ENCODE measurements at places on chromosomes 11 and 22. TPM values are rescaled to one million over a fixed set of nuclear protein-coding genes. Genes with fewer than 3 reads are reported as not detected.

Gene IMMP1L
- 97.3 TPM for total RNA-seq

Gene NLRP14
- total RNA-seq, result not detected

Gene P4HA3
- total RNA-seq, result 0.52 TPM

Gene DDI1
- not detected for total RNA-seq

Gene OR8A1
- total RNA-seq, result not detected

Gene LDHA
- total RNA-seq, result 715 TPM

Gene NRIP3
- total RNA-seq, result 1.6 TPM

Gene CYP2D6
- 2.4 TPM for total RNA-seq

Gene HBG2
- not detected for total RNA-seq

Gene WNT7B
- total RNA-seq, result not detected

Gene MMP13
- total RNA-seq, result not detected

Gene LGALS12
- total RNA-seq, result not detected
